ENCODE measurements at places on chromosomes 4 and X.

- no peak for DNase-seq
Observed at GRCh38 chrX:19630228-19630627, 114.9 kb upstream of the MAP3K15 start.

- DNase-seq, result no peak
Observed at GRCh38 chrX:40096395-40097091, 1.2 kb downstream of the BCOR start.

DNA sequence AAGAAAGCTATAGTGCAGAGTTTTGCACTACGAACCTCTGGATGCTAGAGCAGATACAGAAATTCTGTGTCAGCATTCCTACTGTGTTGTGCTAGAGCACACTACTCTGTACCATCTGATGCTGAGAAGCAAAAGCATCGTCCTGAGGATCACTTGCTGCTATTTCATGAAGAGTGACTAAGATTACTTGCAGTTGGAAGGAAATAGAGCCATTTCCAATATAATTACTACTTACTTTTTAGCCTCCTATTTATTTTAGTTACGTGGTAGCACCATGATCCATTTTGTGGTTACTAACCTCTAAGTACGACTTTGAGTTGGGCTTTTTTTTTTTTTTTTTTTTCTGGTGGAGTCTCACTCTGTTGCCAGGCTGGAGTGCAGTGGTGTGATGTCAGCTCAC, 226.7 kb downstream of the PALLD start:
- no peak for DNase-seq

- no peak for DNase-seq
Observed at GRCh38 chrX:77446908-77447652, at the start of gene FGF16. FGF16 (plus strand) TSS chrX:77447389; CDS start chrX:77447675, 286 bp downstream.

DNA sequence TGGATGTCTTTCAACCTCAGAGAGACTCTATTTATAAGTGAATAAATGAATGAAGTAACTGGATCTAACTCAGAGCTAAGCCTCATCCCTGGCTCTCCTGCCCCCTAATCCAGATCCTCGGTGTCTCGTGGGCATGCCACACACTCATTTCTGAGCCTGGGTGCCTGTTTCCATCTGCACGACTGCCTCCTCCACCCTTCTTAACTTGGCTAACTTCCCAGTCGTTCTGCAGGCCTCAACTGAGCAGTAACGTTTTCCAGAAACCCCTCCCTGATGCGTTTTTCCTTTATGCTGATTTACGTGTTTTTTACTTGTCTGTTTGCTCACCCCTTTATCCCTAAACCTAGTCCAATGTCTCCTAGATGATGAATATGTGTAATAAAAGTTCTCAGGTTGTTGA, 186.9 kb upstream of the HS3ST1 start:
- no peak for DNase-seq

- DNase-seq, result no peak
Observed at GRCh38 chr4:145936997-145937901, 1.4 kb downstream of the ZNF827 start.

- DNase-seq, result no peak
Observed at GRCh38 chr4:114527637-114528036, 71.0 kb upstream of the UGT8 start.

DNA sequence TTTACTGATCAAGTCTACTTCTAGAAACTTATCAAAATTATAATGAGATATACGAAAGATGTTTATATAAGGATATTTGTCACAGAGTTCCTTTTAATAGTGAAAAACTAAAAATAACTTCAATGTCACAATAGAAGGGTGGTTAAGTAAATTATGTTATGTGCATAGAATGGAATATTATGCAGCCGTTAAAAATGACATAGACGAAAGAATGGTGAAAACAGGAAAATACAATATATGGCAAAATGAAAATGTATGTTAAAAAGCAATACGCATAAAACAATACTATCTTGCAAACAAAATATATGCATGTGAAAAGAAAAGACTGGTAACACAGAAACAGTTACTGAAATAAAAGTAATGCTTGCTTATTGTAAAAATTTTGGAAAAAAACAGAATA, 19.1 kb downstream of the ZDHHC9 start:
- no peak for DNase-seq

- DNase-seq, result no peak
Observed at GRCh38 chrX:9293051-9293496, 171.8 kb upstream of the TBL1X start.

GRCh38 chr4:156169861-156170260, 216.2 kb upstream of the CTSO start:
- DNase-seq, result no peak

GRCh38 chr4:39881789-39882188, 95.9 kb downstream of the PDS5A start:
- DNase-seq, result no peak

DNA sequence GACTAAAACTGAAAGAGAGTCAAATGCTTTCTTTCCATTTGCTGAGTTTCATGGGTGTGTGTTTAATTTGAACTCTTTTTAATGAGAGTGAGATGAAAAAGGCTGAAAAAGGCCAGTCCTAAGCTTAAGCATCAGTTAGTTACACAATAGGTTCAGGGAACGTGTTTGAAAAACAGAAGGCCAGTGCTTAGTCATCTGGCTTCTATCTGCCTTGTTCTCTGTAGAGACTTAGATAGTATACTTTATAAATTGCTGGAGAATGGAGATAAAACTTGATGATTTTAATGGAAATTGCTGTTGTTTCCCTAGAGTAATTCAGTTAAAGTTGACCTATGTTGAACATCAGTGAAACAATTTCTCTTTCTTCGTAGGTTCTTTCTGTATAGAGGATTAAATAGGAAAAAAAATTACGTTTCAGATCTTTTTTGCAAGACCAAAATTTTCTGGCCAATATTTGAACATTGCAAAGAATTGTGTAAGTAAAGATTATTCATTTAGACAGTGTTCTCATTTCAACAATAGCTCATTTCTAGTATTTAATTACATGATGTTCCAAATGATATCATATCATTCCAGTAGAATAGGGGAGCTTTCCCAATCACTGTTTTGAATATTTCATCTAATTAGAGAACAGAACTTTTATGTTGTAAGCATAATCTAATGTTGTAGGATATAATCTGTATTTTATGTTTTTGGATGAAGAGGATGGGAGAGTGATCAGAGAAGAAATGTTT, 1088.8 kb downstream of the ADGRL3 start:
- no peak for DNase-seq

DNA sequence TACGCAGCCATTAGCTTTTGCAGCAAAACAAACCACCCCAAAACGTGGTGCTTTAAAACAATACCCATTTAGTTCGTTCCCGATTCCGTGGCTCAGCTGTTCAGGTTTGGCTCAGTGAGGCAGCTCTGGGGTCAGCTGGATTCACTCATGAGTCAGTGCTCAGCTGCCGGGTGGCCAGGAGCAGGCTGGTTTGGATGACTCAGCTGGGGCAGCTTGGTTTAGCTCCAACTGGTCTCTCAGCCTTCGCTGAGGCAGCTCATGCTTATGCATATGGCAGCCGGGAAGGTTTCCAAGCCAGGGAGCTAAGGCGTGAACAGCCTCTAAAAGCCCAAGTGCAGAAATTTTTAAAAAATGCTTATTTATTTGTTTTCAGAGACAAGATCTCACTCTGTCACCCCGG, 13.3 kb upstream of the CD99 start:
- DNase-seq, result peak; percentile 98

GRCh38 chr4:8131210-8131609, 27.4 kb downstream of the ABLIM2 start:
- DNase-seq, result no peak

DNA sequence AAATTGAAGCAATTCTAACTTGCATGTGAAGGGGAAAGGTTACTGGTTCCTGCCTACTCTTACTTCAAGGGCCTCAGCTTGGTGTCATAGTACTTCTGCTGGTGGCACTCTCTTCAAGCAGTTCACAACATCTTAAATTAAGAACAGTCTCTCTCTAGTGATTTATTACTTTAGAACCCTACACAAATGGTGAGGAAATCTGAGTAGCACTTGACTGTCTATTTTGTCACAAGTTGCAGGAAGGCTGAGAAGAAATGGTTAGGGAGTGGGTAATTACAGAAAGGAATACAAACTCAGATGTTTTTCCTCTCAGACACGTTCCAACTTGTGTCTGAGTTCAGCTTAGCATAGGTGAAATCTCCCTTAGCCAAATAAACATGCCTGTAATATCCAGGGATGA, 242.3 kb upstream of the GRIA3 start:
- DNase-seq, result no peak

DNA sequence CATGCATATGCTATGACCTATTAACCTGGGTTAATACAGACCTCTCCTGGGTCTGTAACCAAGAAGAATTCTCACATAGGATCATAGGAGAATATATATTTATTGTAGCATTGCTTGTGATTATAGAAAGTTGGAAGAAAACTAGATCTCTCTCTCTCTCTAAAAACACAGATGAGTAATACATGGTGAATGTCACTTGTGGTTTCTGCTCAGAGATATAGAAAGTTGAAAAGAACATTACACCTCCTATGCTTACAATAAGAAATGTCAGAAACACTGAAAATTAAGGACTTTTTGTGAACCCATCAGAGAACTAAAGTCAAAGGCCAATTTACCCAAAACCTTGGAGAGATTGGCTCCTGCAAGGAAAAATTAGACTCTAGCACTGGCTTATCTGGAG, 1389.5 kb downstream of the FAM133A start:
- no peak for DNase-seq

DNA sequence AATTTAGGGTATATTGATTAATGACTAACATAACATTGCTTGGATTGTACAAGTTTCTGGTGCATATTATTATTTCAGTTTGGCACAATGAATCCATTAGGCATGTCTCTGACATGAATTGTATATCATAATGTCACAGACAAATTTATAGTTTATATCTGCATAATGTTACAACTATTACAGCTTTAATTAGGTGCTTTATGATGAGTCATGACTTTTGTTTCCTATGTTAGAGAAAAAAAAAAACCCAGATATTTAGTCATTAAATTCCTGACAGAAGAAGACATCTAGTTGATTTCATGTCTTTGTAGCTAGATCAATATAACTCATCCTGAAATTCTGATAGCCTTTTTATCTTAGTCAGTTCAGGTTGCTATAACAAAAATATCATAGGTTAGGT, 385.7 kb upstream of the EPHA5 start:
- DNase-seq, result no peak

DNA sequence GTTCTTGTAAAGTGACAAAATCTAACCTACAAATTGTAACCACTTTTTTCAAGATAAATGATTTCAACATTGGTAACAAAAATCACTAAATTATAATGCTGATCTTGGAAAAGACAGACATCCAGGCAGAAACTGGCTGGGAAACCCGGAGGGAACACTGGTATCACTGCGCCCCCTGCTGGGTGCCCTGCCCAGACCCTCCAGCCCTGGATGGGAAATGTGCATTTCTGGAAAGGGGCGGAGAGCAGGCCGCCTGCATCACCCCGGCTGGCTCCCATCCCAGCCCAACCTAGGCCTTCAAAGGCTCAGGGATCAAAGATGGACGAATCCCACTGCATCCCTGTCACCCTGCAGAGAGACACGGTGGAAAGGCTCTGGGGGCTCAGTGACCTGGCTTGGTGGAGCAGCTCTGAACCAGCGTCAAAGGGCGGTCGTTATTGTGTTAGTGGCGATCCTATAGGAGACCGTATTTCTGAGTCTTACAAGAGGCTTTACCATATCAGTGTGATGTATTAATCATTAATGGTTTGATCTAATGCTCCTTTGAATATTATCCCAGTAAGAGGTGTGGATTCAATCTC, 37.3 kb downstream of the ACOX3 start:
- peak; percentile 66 for DNase-seq

DNA sequence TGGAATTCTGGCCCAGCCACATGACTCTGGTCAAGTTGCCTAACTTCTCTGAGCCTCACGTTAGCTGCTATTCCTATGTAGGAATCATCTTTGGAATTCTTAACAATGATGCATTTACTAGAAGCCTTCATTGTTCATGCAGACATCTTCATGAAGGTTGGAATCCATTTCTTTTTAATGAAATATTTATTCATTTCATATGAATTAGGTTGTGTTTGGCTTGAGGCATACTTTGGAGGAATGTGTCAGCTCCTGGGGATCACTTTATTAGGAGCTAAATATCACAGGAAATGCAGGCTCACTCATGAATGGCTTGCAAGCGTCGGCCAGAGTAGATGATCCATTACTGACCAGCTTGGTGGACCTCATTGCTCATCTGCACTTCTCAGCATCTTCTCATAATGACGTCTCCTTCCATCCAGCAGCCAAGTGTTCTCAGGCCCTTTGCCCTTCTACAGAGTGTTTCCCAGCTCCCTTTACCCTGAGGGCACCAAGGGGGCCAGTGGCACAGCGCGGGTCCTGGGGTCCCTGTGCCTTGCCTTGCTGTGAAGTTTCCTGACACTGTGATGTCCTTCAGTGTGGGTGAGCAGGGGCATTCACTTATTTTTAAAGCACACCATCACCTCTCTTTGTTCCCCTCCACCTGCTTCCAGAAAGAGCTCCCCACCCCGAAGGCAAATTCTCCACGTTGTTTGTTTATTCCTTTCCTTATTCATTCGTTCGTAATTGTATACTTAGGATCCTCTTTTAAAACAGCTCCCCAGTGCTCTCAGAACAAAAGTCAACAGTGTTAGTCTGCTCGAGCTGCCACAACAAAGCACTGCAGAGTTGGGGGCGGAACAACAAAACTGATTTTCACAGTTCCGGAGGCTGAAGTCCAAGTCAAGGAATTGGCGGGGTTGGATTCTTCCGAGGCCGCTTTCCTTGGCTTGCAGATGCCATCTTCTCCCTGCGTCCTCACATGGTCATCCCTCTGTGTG, 106.8 kb downstream of the STK32B start:
- DNase-seq, result no peak

GRCh38 chr4:26199596-26199995, 121.2 kb upstream of the RBPJ start:
- no peak for DNase-seq

DNA sequence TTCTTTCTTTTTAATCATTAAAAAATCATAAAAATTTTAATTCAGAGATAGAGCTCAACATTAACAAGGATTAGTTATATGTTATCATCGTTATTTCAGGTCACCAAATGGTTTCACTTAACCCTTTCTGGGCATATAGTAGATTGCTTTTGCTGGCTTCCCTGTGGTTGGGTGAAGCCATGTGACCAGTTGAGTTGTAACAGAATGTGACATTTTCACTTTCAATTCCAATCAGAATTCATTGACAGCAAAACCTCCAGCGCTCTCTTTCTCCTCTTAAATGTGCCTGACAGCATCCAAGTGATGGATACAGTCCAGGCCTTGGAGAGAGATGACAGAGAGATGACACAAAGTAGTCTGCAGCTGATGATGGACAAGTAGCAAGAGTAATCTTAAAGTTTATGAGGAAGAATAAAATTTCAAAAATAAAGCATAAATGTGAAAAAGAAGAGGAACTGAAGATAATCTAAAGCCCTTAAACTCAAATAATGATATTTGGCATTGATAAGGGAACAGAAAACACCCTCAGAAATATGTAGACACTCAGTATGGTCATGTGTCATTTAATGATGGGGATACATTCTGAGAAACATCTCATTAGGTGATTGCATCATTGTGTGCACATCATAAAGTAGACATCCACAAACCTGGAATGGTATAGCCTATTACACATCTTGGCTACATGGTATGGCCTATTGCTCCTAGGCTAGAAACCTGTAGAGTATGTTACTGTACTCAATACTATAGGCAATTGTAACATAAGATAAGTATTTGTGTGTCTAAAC, 92.3 kb upstream of the QRFPR start:
- no peak for DNase-seq

All from AG04450 (cell line).